Fibroblast of skin of right biceps (primary cell): ENCODE measurements at places on chromosomes 2 and 18.

DNA sequence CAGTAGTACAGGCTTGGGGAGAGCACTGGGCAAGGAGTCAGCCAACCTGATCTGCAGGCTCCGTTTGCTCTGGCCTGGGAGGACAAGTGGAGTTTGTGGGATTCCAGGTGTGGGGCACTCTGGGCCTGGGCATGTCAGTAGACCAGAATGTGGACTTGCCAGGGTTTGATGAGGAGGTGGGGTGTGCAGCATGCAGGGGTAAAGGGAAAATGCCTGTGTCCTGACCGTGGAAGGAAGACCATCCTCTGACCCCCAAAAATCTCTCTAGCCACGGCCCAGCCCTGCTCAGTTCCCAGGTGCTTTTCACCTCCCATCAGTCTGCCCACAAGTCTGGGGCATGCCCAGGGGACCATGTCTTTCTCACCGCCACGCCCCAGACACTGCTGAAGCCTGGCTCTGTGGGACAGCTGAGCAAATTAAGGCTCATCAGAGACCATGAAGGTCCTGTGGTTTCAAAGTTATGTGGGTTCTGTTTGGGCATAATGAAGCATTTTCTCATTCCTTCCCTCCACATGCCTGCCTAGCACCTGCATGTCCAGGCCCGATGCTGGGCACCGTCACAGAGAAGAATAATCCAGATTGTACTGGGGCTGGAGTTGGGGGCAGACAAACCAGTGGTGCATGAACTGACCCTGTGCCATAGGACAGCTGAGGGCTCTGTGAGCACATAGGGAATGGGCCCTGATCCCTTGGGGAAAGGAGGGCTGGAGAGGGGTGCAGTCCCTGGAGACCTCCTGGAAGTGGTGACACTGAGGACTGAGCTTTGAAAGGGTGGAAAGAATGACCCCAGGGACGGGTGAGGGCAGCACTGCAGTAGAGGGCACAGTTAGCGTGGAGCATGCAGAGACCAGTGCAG lies 6.5 kb upstream of the KCNF1 start:
- no peak for DNase-seq

DNA sequence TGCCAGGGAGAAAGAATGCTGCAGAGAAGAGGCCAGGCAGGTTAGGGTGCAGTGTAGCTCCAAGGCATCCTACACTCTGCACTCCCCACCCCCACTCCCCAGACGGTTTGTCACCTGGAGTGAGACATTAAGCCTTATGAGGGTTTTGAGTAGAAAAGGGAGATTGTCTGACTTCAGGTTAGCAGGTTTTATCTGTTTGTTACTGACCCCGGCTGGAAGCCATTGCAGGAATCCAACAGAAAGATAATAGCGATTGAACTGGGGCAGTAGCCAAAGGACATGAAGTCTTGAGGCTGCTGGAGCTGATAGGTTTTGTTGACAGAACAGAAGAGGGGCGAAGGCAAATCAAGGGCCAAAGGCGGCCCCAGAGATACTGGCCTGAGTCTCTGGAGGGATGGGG lies 36.0 kb upstream of the OR6B3 start:
- no peak for DNase-seq

GRCh38 chr2:110198016-110198415 lies 6.8 kb downstream of the NPHP1 start:
- DNase-seq: no peak

DNA sequence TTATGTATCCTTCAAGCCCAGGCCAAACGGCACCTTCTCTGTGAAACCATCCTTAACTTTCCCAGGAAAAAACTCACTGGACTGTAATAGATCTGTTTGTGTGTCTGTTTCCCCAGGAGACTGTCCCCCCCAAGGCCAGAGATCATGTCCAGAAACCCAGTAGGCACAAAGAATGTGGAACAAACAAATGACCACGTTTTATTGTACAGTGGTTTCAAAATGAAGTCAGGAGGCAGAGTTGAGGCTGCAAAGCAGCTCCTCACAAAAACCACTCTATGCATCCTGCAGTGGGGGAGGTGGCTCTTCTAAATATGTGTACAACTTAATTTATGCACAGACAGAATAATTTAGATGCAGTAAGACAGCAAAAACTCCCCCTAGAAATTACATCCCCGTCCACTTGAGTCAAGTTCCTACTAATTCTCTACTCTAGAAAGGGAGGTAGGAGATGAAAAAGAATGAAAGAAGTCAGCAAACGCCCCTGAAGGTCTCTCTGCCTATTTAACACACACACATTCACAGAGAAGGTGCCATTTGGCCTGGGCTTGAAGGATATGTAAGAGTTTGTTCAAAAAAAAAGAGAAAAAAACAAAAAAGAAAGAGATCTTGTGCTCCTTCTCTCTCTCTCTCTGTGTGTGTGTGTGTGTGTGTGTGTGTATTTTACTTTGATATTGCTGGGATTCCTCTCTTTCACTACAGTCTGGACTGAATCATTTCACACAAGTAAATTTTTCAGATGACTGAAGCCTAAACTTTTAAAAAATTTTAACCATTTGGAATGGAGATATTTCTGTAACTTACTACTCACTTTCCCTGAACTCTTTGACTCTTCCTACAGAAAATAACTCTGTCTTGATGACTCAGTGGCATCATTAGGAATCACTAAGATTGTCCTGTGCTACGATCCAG lies 19.5 kb downstream of the BCL2 start:
- peak; percentile 79 for DNase-seq

GRCh38 chr2:174833737-174834136 lies 69.5 kb upstream of the CHRNA1 start:
- no peak for DNase-seq

GRCh38 chr18:5285326-5285725 lies 10.2 kb downstream of the ZBTB14 start:
- DNase-seq: no peak

DNA sequence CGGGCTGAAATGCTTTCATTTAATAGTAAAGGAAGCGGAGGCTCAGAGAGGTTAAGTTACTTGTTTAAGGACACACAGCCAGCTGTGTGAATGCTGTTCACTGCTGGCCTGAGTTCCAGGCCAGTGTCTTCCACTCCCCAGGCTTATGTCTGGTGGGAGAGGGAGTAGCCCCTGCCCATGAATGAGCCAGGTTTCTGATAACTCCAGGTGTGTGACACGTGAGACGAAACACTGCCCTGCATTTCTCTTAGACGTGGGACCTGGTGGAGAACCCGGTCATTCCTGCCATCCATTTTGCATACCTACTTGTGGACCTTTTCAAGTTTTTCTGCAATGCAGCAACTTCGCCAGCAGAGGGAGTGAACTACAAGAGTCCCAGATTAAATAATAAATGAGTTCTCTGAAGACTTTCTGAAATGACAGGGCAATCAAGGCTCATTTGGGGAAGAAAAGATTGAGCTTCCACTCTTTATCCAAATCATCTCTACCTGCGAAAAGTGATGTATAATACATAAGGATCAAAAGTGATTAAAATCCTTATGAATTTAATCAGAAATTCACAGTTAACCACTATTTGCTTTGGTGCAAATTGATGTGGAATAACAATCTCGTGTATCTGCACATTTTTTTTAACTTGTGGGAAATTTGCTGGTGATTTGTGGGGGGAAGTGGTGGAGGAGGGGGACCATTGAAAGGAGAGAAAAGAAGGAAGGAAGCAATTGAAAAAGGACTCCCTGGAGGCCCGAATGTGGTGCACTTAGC lies 79.4 kb upstream of the ASB18 start:
- peak; percentile 71 for DNase-seq

- no peak for DNase-seq
Observed at GRCh38 chr2:130310881-130311280, 31.8 kb upstream of the IMP4 start.

DNA sequence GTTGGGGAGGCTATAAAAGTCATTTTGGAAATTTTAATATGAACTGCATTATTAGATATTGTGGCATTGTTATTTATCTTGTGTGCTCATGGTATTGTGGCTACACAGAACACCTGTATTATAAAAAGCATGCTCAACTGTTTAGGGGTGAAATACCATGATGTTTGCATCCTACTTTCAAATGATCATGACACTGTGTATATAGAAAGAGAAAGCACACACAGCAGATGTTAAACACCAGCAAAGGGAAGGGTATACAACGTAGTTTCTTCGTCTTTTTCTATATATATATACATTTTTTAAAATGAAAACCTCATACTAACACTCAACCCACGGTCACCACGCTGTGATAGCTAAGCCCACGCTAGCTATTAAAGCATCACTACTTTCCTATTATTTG lies 27.1 kb downstream of the STARD7 start:
- DNase-seq: no peak

DNA sequence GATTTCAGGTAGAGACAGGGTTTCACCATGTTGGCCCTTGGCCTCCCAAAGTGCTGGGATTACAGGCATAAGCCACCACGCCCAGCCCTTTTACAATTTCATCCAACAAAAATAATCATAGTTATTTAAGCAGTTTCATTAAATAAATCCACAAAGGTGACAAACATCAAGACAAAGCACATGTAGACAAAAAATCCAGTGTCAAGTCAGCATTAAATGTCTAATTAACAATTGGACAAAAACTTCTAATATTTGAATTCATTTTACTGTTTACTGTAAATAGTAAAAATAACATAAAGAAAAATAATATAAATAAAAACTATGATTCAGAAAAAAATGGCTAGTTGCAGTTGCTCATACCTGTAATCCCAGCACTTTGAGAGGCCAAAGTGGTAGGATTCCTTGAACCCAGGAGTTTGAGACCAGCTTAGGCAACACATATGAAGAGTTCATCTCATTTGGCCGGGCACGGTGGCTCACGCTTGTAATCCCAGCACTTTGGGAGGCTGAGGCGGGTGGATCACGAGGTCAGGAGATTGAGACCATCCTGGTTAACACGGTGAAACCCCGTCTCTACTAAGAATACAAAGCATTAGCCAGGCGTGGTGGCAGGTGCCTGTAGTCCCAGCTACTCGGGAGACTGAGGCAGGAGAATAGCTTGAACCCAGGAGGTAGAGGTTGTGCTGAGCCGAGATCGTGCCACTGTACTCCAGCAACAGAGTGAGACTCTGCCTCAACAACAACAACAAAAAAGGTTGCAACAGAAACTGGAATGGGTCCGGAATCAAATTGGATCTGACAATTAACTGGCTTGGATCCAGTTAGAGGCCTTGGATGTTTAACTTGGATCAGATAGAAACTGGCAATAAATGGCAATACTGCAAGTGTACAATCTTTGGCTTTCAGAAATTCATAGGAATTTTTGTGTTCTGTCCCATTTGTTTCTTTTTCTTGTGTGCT lies 56.9 kb upstream of the MAT2A start:
- DNase-seq: no peak

- no peak for DNase-seq
Observed at GRCh38 chr18:71040161-71040560, 751.3 kb downstream of the SOCS6 start.

DNA sequence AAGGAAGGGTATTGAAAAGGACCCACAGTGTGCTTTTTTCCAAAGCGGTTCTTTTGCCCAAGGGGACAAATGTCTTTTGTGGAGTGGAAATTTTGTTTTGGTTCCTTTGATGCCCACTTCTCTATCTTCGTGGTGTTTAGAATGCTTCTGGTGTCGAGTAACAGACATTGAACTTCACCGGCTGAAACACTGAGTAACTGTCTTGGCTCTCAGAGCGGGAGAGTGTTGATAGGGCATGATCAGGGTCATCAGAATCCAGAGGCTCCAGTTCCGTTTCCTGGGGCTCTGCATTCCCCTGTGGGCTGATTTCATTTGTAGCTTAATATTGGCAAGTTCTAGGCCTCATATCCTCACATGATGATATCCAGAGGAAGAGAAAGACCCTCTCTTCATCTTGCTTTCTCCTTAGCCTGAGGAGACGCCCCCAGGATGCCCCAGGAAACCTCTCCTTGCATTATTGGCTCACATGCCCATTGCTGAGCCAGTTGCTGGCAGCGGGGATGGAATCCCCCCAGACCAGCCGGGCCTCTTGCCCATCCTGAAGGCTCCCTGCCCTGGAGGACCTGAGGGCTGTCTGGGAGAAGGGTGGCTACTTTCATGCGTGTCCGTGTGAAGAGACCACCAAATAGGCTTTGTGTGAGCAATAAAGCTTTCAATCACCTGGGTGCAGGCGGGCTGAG lies 27.9 kb upstream of the AGFG1 start:
- DNase-seq: no peak

GRCh38 chr2:197144183-197144582 lies 166.4 kb downstream of the ANKRD44 start:
- DNase-seq: no peak

DNA sequence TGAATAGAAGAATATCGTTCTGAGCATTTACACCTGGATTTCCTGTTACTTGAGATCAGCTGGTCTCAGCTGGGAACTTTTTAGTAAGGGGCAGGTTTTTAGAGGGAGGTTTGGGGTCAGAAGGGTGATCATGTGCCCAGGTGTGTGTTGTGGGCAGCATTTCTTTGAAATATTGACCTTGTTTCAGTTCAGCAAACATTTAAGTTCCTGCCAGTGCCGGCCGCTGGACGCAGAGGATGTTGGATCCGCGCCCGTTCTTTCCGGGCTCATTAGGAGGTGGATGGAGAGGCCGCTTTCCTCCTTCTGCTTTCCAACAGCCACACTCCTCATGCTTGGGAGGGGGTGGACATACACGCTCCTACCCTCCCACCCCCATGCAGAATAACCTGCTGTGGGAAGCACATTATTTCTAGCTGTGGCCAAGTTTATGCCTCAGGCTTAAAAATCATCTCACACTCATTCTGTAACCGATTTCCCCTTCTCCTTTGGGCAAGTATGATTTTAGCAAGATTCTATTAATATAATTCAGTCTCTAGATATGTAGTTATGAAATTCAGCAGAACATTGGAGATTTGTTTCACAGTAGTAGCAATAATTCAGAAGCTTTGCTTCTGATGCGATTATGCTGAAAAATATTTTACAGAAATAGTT lies 131.4 kb downstream of the ZNF236 start:
- no peak for DNase-seq

GRCh38 chr18:45156946-45157345 lies 458.3 kb upstream of the SLC14A2 start:
- DNase-seq: peak; percentile 52

- DNase-seq: peak; percentile 87
Observed at GRCh38 chr2:43210467-43211303, 15.7 kb downstream of the ZFP36L2 start.

DNA sequence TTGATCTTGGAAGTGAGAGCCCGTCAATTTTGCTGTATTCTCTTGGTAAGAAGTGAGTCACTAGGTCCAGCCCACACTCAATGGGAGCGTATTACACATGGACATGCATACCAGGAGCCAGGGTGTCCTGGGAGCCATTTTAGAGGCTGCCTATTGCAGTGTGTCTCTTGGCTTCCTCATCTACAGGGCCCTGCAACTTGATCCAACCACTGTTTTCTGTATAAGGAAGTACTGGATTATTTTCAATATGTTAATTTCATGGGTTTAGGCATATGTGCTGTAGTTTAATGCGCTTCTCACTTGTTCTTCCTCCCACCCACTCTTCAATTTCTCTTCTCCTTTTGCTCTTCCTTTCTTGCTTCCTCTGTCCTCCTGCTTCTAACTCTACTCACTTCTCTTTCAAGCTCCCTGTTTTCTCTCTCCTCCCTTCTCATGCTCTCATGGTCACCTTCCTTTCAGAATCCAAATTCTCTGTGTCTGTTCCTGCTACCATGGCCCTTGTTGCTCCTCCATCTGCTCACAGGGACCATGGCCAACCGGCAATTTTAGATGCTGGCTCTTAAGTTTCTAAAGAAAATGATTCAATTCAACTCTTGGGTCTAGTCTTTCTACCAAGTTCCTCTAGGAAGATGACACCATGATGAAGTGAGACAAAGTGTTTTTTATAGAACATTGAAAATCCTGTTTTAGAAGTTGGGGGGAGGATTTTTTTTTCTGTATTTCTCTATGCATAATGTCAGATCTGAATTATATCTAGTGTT lies 152.0 kb upstream of the ZEB2 start:
- peak; percentile 28 for DNase-seq
